ENCODE measurements at places on chromosomes 3 and 15.

- no peak for DNase-seq
These were observed 27.2 kb upstream of the WDR5B start for GRCh38 chr3:122443090-122443489.

DNA sequence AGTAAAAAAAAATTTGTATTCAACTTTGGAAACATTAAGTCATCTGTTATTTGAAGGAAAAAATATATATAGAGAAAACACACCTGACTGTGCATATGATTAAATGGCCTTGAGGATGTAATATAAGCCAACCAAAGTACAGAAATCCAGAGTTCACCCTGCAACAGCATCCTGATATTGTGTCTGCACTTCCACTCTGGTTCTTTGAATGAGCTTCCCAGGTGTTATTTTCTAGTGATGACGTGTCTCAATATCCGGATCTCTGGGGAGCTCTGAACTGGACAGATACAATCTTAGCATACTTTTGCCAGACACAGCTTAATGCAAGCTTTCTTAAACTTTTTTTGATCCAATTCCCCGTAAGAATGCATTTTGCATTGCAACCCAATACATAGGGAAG is 19.5 kb upstream of the PIK3CB start:
- DNase-seq, result no peak

DNA sequence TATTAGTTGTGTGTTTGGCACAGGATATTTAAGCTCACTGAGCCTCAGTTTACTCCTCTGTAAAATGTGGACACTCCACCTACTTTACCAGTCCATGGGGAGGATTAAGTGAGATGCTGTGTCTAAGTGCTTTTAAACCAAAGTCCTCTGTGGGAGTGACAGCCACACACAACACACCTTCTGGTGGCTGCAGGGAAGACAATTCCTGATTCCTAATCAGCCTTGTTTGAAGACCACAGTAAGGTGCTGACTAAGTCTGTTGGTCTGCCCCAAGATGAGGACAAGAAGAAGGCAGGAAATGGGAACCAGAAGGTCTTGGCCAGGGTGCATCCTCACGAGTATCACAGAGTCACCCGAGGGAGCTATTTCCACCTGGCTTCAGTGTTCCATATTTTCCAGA is 52.3 kb downstream of the EPHB1 start:
- DNase-seq, result no peak

DNA sequence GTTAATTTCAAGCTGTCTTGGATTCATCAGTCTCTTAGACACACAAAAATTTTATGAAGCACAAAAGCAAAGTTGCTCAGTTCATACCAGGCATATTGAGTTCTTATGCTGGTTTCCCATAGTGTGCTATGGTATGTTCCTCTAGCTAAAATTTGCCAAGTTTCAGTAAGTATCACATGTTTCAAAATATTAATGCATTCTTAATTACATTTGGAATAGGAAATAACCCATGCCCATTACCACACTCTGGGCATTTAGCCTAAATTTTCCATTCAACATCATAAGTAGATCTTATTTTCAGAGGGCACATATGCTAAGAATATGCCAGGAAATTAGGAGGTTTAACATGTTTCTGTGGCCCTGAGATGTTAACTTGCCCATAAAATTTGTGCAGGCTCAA is 289.9 kb downstream of the SHOX2 start:
- no peak for DNase-seq

- DNase-seq, result peak; percentile 71
These were observed 20.2 kb upstream of the BTLA start for GRCh38 chr3:112519424-112520001.

- no peak for DNase-seq
These were observed 906.0 kb upstream of the ALCAM start for GRCh38 chr3:104460477-104461406.

GRCh38 chr15:83164111-83164770 is 43.4 kb downstream of the HDGFL3 start:
- DNase-seq, result no peak

GRCh38 chr15:94077938-94078337 is 153.4 kb upstream of the MCTP2 start:
- no peak for DNase-seq

DNA sequence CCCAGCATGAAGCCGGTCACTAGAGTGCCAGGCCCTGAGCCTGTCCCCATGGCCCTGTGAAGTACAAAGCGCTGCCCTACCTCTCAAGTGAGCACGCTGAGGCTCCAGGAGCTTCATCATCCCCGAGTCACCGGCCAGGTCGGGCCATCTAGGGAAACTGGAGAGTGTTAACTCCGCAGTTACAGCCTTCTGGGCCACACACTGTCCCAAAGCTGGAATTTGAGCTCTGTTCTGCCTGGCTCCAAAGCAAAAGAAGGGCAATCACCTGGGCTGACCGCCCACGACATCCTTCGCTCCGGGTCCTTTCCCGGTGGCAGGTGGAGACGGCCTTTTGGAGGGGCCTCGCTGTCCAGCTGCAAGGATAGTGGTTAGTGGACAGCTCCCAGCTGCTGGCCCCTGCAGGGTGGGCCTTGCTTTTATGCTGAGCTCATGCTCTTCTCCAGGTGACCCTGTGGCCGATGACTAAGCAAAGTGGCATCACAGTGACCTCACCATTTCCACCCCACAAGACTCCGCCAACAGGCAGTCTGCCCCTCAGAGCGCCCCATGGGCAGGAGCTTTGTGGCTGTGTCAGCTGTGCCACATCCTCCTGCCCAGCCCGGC is 3.5 kb upstream of the MUC4 start:
- no peak for DNase-seq
